ENCODE measurements at places on chromosomes 3 and 15.

- DNase-seq = no peak
Measured at GRCh38 chr3:34724916-34725499, 914.3 kb upstream of the ARPP21 start.

GRCh38 chr3:196097373-196098154 lies 15.7 kb upstream of the TFRC start:
- no peak for DNase-seq

GRCh38 chr3:102484-102883 lies 94.1 kb upstream of the CHL1 start:
- no peak for DNase-seq

DNA sequence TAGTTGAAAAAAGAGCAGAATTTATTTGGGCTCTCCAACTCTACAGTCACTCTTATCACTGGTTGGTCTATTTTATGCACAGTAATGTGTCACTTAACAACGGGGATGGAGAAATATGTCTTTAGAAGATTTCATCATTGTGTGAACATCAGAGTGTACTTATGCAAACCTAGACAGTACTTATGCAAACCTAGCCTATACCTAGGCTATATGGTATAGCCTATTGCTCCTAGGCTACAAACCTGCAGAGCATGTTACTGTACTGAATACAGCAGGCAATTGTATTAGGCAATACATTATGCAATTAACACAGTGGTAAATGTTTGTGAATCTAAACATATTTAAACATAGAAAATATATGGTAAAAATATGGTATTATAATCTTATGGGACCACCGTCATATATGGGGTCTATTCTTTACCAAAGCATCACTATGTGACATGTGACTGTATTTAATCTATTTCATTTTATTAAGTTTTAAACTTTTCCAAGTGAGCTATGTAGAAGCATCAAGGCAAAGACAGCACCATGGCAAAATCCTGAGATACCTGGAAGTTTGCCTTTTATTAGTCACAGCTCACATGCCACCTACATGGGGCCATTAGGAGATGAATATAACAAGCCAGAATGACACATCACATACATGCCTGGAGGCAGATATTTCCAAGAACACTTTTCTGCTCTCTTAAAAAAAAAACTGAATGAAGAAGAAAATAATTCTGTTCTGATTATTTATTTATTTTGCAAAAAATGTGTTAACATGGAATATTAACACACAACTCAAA lies 537.4 kb downstream of the TUSC7 start:
- DNase-seq = no peak

GRCh38 chr3:196219194-196219969 lies 3.0 kb downstream of the SLC51A start:
- DNase-seq = peak; percentile 29

- no peak for DNase-seq
Measured at GRCh38 chr3:186333256-186333655, 28.8 kb downstream of the DGKG start.

GRCh38 chr3:42166662-42167300 lies 75.6 kb downstream of the TRAK1 start:
- DNase-seq = no peak

GRCh38 chr15:63905131-63905530 lies 71.4 kb upstream of the HERC1 start:
- no peak for DNase-seq

- DNase-seq = no peak
Measured at GRCh38 chr3:50345586-50346234, at the start of gene ZMYND10. Gene ZMYND10 (minus strand): TSS chr3:50345732. CDS start chr3:50345579, 153 bp downstream.

- DNase-seq = no peak
Measured at GRCh38 chr15:101351736-101352135, 56.7 kb upstream of the SNRPA1 start.

GRCh38 chr3:191750618-191751017 lies 289.7 kb downstream of the PYDC2 start:
- no peak for DNase-seq

GRCh38 chr3:51434746-51435327 lies 43.8 kb downstream of the RBM15B start:
- peak; percentile 0 for DNase-seq

GRCh38 chr3:177776661-177777101 lies 579.4 kb upstream of the TBL1XR1 start:
- DNase-seq = no peak

- no peak for DNase-seq
Measured at GRCh38 chr15:68028137-68028887, 25.8 kb upstream of the PIAS1 start.

DNA sequence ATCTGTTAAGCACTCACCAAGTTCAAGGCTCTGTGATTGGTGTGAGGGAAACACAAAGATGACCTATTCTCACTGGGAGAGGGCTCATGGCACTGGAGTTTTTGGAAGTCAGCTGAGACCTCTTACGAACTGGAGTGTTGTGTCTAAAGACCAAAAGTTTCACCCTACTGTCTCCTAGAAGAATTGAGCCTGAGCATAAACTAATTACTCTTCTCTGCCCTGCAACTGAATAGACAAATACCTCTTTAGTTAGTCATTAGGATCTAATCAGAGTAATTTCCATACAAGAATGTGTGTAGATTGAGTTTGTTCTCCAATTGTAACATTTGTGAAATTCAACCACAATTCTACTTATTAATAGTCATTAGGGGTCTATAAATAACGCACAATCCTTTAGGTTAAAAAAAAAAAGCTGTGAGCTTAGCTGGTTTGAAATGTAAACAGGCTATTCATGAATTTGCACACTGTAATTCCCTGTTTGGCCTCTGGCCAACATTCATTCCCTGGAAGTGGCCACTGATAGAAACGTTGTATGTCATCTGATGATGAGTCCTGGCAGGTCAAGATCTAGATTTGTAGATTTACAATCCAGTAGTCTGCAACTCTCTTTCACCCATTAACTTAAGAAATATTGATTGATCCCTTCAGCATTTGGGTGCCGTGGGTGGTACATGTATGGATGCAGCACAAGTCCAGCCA lies 76.8 kb upstream of the SOX14 start:
- no peak for DNase-seq

DNA sequence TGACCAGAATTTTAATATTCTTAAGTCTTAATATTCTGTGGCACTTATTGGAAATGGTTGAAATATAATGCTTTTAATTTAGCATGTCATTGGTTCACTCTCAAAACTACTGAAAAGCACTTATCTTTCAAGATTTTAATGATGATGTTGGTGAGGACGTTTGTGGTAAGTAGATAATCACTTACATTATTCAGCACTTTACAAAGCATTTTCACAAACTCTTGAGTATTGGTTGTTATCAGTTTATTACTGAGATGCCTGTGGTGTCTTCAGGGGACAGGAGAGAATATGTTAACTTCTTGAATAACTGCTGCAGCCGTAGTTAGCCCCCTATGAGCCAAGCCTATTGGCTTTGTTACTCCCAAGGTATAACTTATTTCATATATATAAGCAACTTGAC lies 15.2 kb downstream of the TGFBR2 start:
- DNase-seq = no peak

GRCh38 chr15:65041787-65042186 lies 3.4 kb upstream of the SLC51B start:
- DNase-seq = no peak

GRCh38 chr3:14343338-14344112 lies 58.9 kb upstream of the SLC6A6 start:
- DNase-seq = no peak

DNA sequence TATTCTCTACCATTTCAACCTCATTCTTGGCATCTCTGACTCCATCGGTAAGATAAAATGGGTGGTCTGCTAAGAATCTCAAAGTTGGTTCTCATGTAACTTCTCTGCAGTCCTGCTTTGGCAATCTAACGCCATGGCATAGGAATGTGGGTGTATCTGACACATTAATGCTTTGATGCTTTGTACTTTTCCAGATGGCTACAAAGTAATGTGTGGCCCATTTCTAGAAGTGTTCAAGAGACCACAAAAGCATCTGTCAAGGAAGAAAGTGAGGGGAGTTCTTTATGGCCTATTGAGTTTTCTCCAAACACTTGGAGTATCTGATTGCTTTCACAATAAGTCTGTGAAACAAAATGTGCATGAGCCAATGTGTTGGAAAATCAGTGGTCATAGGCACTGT lies 339.9 kb upstream of the TGFBR2 start:
- no peak for DNase-seq

DNA sequence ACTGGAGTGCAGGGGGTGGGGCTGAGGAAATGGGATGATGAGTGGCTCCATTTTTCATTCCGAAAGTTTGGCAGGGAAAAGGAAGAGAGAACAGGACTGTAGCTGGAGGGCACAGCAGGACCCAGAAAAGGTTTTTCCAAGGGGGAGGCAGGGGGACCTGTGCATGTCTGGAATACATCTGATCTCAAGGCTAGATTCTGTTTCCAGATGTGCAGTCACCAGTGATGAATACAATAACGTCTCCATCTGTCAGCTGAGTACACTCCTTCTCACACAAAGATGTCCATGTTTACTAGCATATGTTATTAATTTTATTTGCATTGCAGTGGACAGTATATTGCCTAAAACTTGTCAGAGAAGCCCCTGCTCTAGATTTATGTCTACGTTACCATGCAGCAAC lies 39.9 kb upstream of the PRTG start:
- no peak for DNase-seq
